Hepatocyte (in vitro differentiated cells): ENCODE measurements at places on chromosomes 3 and 15. TPM values are rescaled to one million over a fixed set of nuclear protein-coding genes. Genes with fewer than 3 reads are reported as not detected.
A peak's percentile ranks its signal among the peaks of the same experiment; 100 is the strongest.

Gene CCDC12
- 41.1 and 47.5 TPM in 2 replicates for total RNA-seq

Gene CTSH
- 610 and 637 TPM in 2 replicates for total RNA-seq

Gene TMCO5A
- total RNA-seq = not detected in 2 replicates

DNA sequence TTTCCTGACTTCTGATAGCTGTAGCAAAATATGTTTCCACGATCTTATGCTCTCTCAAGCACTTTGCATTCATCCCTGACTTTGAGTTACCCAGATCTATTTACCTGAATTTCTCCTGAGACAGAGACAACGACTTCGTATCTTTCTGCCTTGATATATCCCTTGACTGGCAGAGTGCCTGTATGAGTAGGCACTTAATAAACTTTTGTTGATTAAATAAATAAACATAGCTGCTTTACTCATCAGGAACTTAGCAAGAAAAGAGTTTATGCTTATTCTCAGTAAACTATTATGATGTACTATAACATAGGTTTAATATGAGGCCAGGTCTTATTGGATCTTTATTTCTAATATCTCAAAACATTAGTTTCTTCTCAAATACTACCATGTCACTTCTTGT, 85.6 kb upstream of the PHLDB2 start:
- H3K4me1 ChIP-seq = peaks cover 10% of the 10 kb centered on the region
- no peak for DNase-seq
- H3K4me3 ChIP-seq = no peak overlapping the region

- H3K4me3 ChIP-seq = no peak overlapping the region
- H3K27me3 ChIP-seq = no peaks in the 10 kb centered on the region
- H3K27ac ChIP-seq = no peak overlapping the region
- H3K4me1 ChIP-seq = no peaks in the 10 kb centered on the region
Observed at GRCh38 chr3:113802795-113803455, 35.7 kb upstream of the GRAMD1C start.

DNA sequence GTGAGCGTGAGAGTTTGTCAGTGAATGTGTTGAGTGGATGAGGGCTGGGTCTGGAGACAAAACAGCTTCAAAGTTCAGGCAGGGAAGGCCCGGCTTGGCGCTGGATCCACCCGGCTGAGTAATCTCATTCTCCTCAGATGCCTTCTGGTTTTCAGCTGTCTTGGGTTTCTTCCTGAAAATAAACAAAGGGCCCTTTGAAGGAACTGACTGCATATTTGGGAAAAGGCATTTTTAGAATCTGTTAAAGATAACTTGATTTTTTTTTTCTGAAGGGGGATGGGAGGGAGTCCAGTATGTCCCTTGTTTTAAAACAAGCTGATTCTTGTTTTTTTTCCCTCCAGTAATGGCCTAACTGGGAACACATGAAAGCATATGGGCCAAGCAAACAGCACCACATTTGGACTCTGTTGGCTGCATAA, 86.4 kb downstream of the TIGIT start:
- peak overlapping the region; percentile 65 for H3K27ac ChIP-seq
- H3K4me3 ChIP-seq = no peak overlapping the region
- no peaks in the 10 kb centered on the region for H3K27me3 ChIP-seq
- H3K36me3 ChIP-seq = no peaks in the 10 kb centered on the region
- DNase-seq = peak; percentile 52

DNA sequence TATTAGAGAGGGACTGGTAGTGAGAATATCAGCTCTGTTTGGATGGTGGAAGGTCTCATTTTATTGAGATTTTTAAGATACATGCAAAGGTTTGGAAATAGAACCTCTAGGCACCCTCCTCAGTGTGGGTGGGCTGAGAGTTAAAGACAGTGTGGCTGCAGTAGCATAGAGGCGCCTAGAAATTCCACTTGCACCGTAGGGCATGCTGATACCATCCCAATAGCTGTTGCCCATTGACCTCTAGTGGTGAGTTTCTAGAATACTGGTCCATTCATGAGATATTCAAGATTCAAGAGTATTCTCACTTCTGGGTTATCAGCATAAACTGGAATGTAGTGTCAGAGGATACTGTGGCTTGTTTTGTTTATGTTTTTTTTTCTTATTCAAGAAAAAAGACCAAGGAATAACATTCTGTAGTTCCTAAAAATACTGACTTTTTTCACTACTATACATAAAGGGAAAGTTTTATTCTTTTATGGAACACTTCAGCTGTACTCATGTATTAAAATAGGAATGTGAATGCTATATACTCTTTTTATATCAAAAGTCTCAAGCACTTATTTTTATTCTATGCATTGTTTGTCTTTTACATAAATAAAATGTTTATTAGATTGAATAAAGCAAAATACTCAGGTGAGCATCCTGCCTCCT, 87.2 kb downstream of the TGFBR2 start:
- no peaks in the 10 kb centered on the region for H3K27me3 ChIP-seq
- H3K4me3 ChIP-seq = no peak overlapping the region
- H3K36me3 ChIP-seq = no peaks in the 10 kb centered on the region
- H3K4me1 ChIP-seq = peaks cover 12% of the 10 kb centered on the region
- peak; percentile 80 for DNase-seq

- H3K4me1 ChIP-seq = peaks cover 8% of the 10 kb centered on the region
- no peak overlapping the region for H3K4me3 ChIP-seq
- peak overlapping the region; percentile 54 for H3K27ac ChIP-seq
Observed at GRCh38 chr3:31188112-31188511, 293.7 kb upstream of the GADL1 start.

DNA sequence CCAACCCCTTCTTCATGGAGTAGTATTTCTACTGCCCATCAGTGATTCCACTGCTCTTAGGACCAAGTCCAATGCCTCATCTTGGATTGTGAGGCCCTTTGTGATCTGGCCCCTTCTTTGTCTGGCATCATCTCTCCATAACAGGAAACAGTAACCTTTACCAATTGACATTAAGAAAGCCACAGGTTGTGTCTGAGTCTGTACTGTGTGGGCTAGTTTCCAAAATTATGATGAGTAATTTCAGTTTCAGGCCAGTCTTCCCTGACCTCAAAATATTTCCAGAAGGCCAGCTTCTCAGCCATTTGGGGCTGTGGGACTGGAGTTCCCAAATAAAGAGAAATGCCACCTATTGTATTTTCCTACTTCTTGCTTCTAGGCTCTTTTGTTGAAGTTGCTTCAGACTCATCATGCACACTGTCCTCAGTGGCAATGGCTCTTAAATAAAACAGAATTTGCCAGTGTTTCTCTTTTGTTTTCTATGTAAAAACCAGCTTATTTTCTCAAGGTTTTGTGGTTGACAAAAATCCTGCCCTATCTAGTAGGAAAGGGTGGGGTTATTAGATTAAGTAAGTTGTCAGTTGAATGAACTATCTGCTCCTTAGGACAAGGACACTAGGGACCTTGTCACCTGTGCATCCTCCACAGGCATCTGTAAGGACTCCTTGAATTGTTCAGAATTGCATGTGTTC, 47.0 kb upstream of the ACKR4 start:
- DNase-seq = no peak
- H3K4me1 ChIP-seq = no peaks in the 10 kb centered on the region
- H3K27ac ChIP-seq = no peak overlapping the region
- no peaks in the 10 kb centered on the region for H3K27me3 ChIP-seq
- no peaks in the 10 kb centered on the region for H3K36me3 ChIP-seq

DNA sequence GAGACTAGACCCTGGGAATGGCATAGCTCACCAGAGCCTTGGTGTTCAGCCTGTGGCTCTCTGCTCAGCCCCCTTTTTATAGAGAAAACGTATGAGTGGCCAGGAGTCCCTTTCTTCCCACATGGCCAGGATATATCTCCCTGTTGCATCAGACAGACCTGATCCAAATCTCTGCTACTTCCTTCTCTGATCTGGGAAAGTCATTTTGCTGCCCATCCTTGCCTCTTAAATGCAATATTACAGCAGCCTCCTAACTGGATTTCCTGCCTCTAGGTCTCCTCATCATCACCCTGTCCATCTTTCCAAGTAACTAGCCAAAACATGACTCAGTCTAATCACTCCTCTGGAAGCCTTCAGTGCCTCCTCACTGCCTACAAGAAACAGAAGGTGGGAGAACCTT, 42.9 kb downstream of the CTDSPL start:
- peaks cover 24% of the 10 kb centered on the region for H3K4me1 ChIP-seq
- DNase-seq = no peak
- no peak overlapping the region for H3K4me3 ChIP-seq
- no peak overlapping the region for H3K27ac ChIP-seq
- no peaks in the 10 kb centered on the region for H3K27me3 ChIP-seq
- no peaks in the 10 kb centered on the region for H3K36me3 ChIP-seq

DNA sequence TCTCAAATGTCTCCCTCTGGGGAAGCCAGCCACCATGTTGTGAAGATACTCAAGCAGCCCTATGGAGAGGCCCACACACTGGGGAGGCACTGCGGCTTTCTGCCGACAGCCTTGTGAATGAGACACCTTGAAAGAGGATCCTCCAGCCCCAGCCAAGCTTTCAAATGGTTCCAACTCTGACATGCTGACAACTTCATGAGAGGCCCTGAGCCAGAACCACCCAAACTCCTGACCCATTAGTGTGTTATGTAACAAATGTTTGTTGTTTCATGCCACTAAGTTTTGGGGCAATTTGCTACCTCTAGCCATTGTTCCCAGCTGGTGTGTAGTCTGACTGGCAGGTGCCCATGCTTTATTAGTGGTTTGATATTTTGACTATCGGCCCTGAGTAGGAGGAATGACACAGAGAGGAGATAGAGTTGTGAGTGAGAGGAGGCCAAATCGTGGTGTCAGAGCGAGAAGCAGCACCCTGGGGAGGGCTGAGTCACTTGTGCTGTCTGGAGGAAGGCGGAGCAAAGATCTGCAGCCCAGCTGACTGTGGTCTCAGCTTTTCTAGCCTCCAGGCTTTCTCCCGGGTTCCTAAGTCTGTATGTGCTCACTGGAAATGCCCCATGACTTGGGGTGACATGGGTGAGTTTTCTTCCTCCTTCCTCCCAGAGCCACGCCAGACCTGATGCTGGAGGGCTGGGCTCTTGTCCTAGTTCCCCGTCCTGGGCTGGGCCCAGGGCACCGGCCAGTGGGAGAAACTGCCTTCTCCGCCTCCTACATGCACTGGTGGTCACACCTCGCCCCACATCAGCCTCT, 56.7 kb upstream of the BLM start:
- no peaks in the 10 kb centered on the region for H3K27me3 ChIP-seq
- H3K27ac ChIP-seq = no peak overlapping the region
- no peak overlapping the region for H3K4me3 ChIP-seq
- peak; percentile 62 for DNase-seq
- H3K4me1 ChIP-seq = no peaks in the 10 kb centered on the region
- no peaks in the 10 kb centered on the region for H3K36me3 ChIP-seq

DNA sequence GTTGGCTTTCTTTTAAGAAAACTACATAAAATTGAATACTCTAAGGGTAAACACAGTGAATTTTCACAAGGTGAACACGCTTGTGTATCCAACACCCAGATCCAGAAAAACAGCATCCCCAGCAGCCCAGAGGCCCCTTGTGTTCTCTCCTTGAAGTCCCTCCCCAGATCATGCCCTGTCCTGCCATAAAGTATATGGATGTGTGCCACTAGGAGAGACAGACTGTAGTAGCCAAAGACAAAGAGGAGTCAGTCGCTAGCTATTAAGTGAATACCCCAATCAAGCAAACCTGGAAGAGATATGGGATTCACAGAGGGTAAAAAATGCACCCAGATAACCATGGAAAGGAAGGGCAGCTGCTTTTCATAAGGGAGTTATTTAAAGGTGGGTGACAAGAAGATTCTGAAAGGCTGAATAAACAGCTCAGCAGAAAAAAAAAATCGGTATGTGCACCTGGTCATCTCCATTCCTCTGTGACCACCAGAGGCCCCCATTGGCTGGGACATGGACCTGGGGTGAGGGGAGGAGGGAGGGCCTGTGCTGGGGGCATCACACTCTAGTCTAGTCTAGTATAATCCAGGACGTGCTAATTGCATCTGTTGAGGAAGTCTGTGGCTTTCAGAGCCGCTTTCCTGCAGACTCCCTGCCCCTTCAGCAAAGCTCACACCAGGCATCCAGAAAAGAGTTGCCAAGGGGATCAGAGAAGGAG, 167.3 kb upstream of the NDN start:
- H3K4me1 ChIP-seq = no peaks in the 10 kb centered on the region
- no peak overlapping the region for H3K4me3 ChIP-seq
- H3K27ac ChIP-seq = no peak overlapping the region
- DNase-seq = no peak

DNA sequence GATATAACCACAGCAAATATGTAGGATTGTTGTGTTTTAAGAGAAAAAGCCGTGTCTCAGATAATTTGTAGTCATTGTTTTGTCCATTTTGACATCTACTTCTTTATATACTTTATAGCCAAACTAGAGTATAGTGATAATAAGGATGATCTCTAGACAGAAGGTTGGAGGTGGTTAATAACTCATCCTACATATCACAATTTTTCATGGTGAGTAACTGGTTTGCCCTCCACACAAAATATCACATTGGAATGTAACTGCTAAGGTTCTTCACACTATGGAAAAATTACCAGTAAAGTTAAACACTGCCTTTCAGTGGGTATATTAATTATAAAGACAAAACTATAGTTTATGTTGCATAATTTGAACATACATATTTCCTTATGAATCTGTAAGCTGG, 380.7 kb downstream of the LPP start:
- no peak overlapping the region for H3K27ac ChIP-seq
- no peak overlapping the region for H3K4me3 ChIP-seq
- no peaks in the 10 kb centered on the region for H3K27me3 ChIP-seq
- no peaks in the 10 kb centered on the region for H3K4me1 ChIP-seq
- no peaks in the 10 kb centered on the region for H3K36me3 ChIP-seq

DNA sequence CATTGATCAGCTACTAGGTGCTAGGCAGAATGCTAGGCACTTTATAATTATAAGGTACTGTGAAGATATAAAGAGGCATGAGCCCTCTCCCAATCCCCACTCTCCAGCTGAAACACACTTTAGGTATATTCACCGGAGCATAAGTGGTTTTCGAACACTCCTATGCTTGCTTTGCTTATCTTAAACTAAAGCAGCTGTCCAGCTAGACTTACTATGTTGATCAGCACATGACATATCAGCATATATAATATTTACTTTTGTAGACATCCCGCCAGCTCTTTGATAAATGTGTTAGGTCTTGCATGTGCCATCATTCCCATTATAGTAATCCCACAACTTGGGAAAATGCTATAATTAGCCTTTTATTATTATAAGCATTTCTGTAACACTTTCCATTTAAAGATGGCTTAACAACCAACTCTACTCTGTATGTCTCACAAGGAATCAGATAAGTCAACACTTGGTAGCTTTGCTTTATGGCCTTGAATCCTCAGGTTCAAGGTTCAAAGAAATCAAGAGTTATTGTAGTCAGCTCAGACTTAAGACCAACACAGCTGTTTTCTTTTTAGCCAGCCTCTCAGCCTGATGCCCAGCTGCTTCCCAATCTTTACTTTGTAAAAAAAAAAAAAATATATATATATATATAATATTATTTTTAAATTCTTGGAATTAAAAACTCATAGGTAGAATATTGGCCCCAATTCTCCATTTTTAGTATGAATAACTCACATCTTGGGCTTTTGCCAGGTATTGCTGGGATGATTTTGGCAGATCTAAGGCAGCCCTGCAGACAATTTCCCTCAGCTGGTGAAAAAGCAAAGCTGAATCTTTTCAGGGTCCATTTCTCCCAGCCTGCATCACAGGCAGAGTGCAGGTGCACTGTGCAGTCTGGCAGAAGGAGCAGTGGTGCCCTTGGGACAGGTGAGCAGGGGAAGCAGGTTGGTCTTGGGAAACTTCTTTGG, 104.2 kb downstream of the THRB start:
- no peaks in the 10 kb centered on the region for H3K27me3 ChIP-seq
- peak overlapping the region; percentile 55 for H3K27ac ChIP-seq
- no peak for DNase-seq
- peaks cover 27% of the 10 kb centered on the region for H3K4me1 ChIP-seq
- H3K36me3 ChIP-seq = no peaks in the 10 kb centered on the region
